ENCODE measurements at places on chromosomes 1 and 21. TPM values are rescaled to one million over a fixed set of nuclear protein-coding genes. Genes with fewer than 3 reads are reported as not detected.

The TAS1R1 gene
- not detected for total RNA-seq

The FAM72C gene
- 0.20 TPM for total RNA-seq

The ST6GALNAC5 gene
- 57.2 TPM for total RNA-seq

The ZSCAN20 gene
- 7.3 TPM for total RNA-seq

The CD84 gene
- 2.4 TPM for total RNA-seq

The C1orf185 gene
- total RNA-seq: not detected

The IL20 gene
- not detected for total RNA-seq

The SEMA4A gene
- 2.4 TPM for total RNA-seq

The HCRTR1 gene
- total RNA-seq: 0.21 TPM

DNA sequence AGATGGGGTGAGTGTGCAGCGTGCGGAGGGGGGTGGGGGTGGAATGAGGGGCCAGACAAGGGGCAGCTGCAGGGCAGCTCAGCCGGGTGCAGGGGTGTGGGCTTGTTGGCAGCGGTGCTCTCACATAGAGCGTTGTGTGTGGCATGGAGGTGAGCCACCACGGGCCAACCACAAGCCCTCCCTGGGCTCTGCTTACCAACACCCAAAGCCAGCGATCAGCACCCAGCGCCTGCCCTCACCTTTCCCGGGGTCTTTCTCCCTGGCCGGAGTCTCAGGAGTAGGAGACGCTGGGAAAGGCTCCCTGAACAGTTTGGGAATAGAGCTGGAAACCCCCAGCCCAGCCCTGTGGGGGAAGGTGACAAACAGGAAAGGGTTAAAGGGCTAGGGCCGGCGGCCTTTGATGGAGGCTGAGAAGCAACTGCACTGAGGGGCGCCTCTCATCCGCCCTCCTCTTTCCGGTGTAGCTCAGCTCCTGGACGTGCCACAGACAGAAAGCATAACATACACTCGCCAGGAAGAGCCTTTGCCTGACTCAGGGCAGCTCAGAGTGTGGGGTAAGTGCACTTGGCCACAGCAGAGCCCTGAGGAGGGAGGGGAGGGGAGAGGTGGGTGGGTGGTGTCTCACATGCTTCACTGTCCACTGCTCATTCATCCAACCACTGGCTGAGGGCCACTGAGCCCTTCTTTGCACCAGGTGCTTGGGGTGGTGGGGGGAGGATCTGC is 577 bp downstream of the IKBKE start:
- no peaks in the 10 kb centered on the region for H3K27me3 ChIP-seq
- H3K36me3 ChIP-seq: no peaks in the 10 kb centered on the region
- peak overlapping the region; percentile 64 for H3K4me3 ChIP-seq
- H3K4me1 ChIP-seq: no peaks in the 10 kb centered on the region
- DNase-seq: no peak
- no peak overlapping the region for H3K27ac ChIP-seq

- DNase-seq: no peak
- no peaks in the 10 kb centered on the region for H3K36me3 ChIP-seq
- peaks cover 11% of the 10 kb centered on the region for H3K4me1 ChIP-seq
- no peak overlapping the region for H3K27ac ChIP-seq
- H3K27me3 ChIP-seq: no peaks in the 10 kb centered on the region
Measured at GRCh38 chr1:15413563-15414444, 4.1 kb downstream of the EFHD2 start.

GRCh38 chr1:104163912-104164476 is 414.3 kb downstream of the AMY1C start:
- DNase-seq: no peak
- no peaks in the 10 kb centered on the region for H3K27me3 ChIP-seq
- no peaks in the 10 kb centered on the region for H3K36me3 ChIP-seq
- H3K27ac ChIP-seq: no peak overlapping the region
- H3K4me1 ChIP-seq: no peaks in the 10 kb centered on the region

GRCh38 chr1:6483017-6483760 is 8.3 kb downstream of the PLEKHG5 start:
- H3K27me3 ChIP-seq: peaks cover 25% of the 10 kb centered on the region
- no peaks in the 10 kb centered on the region for H3K36me3 ChIP-seq
- DNase-seq: no peak

DNA sequence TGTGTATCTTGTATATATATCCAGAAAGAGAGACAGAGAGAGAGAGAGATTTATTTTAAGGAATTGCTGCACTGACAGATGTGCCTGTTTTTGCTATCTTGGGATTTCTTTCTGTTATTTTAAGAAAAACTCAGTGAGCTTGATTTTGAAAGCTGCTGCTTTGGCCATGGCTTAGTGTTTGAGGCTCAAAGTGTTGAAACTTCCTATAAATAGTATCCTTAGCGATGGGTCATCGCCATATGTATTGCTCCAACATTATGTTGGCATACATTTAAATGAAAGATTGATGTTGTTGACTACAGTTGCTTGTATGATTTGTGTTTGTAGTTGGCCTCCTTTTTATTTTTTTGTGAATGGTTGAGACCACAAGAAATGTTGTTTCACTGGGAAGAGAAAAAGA is 29.0 kb upstream of the NTPCR start:
- H3K36me3 ChIP-seq: no peaks in the 10 kb centered on the region
- no peaks in the 10 kb centered on the region for H3K4me1 ChIP-seq
- no peak overlapping the region for H3K4me3 ChIP-seq
- no peak for DNase-seq
- H3K27ac ChIP-seq: no peak overlapping the region

- no peak for DNase-seq
- no peak overlapping the region for H3K27ac ChIP-seq
- H3K4me3 ChIP-seq: peak overlapping the region; percentile 56
Measured at GRCh38 chr1:115829023-115829674, 11.8 kb downstream of the NHLH2 start.

- no peaks in the 10 kb centered on the region for H3K36me3 ChIP-seq
- H3K4me1 ChIP-seq: no peaks in the 10 kb centered on the region
- H3K4me3 ChIP-seq: no peak overlapping the region
- H3K27ac ChIP-seq: no peak overlapping the region
Measured at GRCh38 chr1:242452573-242452972, 71.9 kb downstream of the PLD5 start.

All from tibial nerve (tissue), 4 donors.